Stimulated activated CD4-positive, alpha-beta T cell treated with anti-CD3 and anti-CD28 coated beads, TNF-alpha, amount 100 ng/mL, for 4 hours (primary cell): ENCODE measurements at places on chromosomes 7 and 10.

DNA sequence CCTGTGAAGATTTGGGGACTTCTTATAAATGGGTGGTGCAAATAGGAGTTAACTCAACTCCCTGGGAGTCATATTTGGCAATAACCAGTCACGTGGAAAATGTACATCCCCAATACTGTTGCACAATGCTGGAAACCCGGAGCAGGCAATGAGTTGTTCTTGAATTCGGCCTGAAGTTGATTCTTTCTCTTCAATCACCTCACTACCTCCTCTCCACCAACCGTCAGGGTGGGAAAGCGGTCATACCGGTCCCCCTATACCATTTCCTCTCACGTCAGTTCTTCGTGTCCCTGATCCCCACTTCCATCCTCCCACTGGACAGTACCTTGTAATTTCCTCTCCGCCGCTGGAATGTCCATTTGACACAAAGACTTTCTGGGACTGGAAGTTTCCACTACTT lies 2.8 kb downstream of the GIMAP5 start:
- DNase-seq: no peak

- DNase-seq: no peak
Observed at GRCh38 chr10:90816466-90816865, 41.4 kb downstream of the HTR7 start.

DNA sequence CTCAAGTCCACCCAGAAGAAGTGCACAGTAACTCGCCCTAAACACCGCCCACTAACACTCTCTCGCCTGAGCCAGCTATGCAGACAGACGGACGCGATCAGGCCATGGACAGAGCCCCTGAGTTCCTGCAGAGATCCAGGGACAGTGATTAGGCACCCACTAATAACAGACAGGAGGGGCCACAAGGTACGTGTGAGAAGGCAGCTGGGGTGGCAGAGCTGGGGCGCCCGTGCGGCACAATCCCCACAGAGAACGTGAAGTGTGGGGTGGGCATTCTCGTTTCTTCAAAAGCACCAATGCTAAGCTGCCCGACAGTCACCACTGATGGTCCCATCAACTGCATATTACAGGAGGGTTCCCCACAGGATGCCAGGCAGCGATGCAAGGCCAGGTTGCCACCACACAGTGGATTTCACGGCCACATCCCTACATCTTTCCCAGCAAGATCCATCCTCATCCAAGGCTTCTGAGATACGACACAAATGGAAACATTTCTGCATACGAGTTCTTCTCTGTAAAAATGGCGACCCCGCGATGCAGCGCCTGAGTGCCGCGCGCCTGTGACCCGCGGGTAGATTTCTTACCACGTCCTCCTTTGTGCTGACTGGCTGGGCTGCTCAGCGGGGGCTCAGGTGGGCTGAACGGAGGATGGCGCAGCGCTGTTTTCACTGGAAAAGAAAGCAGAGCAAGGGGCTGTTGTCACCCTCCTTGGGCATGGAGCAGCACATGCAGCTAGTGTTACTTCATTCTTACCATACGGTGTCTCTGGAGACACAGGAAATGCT lies 237.5 kb downstream of the TNS3 start:
- DNase-seq: no peak

DNA sequence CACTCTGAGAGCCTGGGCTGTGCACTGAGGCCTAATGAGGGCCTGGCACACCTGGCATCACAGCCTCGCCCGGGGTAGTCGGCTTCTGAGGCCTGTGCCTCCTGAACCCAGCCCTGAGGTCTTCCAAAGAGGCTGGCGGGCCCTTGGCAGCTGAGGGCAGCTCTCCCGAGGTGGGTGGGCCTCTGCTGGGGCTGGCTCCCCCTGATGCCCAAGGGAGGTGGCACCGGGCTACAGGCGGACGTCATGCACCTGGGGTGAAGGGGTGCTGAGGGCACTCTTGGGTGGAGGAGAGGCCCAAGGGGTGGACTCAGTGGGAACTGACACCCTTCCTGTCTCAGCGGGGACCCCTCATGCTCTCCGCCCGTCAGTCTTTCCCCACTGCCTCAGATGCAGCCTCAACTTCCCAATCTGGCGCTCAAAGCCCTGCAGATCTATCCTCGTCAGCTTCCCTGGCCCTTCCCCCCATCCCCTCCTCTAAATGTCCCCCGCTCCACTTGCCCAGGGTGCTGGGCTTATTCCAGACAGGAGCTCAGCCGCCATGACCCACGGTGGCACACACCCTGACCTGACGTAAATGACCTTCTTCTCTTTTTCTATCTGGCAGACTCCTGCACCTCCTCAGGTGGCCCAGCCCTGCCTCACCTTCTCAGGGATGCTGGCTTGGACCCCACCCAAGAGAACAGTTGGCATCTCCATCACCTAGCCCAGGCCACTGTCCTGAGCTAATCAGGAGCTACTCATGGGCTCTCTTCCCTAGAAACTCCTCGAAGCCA lies 38.2 kb downstream of the MYL10 start:
- no peak for DNase-seq

DNA sequence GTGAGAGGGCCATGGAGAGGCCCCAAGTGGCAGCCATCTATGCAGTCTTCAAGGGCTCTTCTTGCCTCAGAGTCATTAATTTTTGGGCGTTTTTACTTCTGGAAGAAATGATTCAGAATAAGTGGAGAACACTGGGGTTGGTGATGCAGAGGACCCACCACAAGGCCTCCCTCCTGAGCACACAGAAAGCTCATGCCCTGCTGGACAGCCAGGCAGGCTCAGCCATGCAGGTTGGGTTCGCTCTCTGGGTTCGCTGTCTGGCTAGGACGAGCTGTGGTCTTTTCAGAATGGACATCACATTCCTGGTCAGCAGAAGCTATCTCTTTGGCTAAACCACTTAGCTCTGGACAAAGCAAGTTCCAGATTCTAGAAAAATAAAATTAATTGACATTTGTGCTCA lies 480.8 kb downstream of the RPS24 start:
- no peak for DNase-seq

DNA sequence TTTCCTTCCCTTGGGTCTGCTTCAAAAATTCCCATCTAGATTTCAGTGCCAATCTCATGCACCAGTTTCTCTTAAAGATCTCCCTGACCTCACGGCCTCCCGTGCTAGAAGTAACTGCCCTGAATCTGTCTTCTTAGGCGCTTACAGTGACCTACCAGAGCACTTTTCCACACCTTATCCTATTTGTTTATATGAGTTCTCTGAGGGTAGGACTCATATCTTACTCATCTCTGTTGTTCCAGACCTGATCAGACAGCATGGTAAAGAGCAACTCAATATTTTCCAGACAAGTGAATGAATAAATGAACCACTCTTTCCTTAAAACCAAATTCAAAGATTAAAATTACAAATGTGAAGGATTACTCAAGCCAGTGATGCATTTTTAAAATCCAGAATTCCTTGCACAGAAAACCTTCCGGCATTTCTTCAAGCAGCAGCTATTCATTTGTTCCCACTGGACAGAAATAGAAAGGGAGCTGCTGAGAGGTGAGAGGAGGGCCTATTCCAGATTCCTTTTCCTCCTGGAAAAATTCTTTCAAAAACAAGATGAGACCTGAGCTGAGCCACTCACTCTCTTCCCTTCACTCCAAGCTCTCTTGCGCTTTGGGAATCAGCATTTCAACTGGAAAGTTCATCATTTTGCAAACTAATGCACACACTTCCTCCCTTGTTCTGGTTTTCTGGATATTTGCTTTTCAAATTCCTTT lies 94.6 kb downstream of the ELMO1 start:
- DNase-seq: no peak

GRCh38 chr10:118569241-118569881 lies 26.1 kb downstream of the PRLHR start:
- no peak for DNase-seq

GRCh38 chr7:45080265-45080957 lies 8.4 kb downstream of the NACAD start:
- no peak for DNase-seq
